ENCODE measurements at places on chromosomes 13 and 19.
A peak's percentile ranks its signal among the peaks of the same experiment; 100 is the strongest.

- no peak for DNase-seq
Observed at GRCh38 chr19:4327252-4327876, 11.3 kb downstream of the STAP2 start.

GRCh38 chr13:80303225-80303811 lies 37.6 kb downstream of the SPRY2 start:
- DNase-seq = no peak

- DNase-seq = no peak
Observed at GRCh38 chr13:33158816-33159215, 126.7 kb downstream of the STARD13 start.

- DNase-seq = no peak
Observed at GRCh38 chr19:4403005-4403761, 743 bp downstream of the CHAF1A start.

- DNase-seq = no peak
Observed at GRCh38 chr13:113813749-113814434, 50.0 kb downstream of the GAS6 start.

DNA sequence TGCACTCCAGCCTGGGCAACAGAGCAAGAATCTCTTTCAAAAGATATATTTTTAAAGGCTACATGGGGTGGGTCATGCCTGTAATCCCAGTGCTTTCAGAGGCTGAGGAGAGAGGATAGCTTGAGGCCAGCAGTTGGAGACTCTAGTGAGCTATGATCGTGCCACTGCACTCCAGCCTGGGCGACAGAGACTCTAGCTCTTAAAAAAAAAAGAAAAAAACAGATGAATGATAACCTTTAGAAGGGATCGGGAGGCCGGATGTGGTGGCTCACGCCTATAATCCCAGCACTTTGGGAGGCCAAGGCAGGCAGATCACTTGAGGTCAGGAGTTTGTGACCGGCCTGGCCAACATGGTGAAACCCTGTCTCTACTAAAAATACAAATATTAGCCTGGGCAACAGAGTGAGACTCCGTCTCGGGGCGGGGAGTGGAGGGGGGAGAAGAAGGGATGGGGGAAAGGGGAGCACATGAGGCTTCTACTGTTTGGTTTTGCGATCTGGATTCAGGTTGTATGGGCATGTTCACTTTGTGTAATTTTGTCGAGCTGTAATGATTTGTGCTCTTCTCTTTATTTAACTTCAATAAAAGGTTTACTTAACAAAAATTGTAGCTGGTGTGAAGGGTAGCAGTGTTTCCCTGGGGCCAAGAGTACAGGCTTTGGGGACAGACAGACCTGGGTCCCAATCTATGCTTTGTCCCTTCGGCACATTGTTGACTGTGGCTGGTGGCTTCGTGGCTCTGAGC lies 1.1 kb upstream of the PSMC4 start:
- DNase-seq = no peak

DNA sequence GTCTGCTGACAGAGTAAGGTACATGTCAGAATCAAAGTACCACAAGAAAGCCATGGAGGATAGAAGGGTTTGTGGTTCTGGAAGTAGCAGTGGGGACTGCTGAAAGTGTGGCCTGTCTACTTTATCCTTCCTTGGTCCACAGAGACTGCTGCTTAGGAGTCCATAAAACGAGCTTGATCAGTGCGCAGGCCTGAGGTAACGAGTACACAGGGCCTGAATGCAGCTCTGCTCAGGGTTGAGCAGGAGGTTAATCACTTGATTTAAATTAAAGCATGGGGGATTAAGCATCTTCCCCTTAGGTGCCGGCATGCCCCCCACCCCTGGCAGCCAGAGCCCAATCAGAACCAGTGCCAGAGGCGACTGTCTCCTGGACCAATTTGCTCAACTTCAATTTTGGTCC lies 34.9 kb upstream of the WASF3 start:
- DNase-seq = no peak

GRCh38 chr13:71274923-71275608 lies 591.9 kb downstream of the DACH1 start:
- DNase-seq = no peak

DNA sequence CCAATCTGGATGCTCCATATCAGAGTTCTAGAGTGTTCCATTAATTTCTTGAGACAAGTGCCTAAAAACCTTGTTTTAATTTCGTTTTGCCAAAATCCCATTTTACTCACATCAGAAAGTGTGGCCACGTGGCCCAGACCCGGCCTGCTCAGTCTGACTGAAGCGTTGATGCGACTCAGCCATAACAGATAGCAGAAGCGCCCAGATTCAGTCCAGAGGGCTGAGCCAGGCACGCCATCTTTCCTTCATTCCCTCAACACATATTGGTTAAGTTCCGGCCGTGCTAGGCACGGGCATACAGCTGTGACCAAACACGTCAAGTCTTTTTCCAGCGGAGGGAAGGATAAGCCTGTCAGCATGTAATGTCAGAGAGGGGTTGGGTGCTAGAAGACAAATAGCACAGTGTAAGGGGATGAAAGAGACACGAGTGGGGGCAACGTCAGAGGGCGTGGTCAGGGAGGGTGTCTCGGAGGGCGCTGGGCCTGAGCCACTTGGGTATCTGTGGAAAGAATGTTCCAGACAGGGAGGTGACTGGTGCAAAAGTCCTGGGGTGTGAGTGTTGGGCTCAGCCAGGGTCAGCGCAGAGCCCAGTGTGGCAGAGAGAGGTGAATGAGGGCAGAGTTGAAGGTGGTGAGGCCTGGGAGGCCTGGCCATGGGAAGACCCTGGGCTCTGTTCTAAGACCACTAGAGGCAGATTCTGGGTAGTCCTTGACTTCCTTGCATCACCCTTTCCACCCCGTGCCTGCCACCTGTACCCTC lies 3.1 kb downstream of the F10 start:
- no peak for DNase-seq

DNA sequence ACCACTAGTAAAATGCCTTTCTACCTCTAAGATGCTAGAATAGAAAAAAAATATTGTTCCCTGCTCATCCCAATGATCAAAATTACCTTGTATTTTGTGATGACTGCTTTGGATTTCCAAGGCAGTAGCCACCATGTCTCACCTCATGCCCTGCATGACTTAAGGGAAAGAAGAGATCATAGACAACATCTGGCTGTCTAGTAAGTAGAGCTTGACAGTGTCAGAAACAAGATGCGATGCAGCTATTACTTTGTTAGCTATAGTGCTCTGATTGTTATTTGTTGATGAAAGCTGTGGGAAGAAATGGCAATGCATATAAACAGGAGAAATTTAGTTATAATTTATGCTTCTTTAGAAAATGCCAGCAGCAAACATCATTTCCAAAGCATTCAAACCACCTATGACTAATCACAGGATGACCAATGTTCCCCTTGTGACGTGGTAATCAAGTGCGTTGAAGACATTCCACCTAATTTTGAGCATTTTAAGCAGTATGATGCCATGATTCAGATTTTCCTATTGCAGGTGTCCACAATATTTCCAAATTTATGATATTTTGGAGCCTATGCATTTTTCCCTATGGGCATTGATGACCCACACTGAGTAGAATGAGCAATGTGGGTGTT lies 308.3 kb downstream of the KCNRG start:
- DNase-seq = no peak

DNA sequence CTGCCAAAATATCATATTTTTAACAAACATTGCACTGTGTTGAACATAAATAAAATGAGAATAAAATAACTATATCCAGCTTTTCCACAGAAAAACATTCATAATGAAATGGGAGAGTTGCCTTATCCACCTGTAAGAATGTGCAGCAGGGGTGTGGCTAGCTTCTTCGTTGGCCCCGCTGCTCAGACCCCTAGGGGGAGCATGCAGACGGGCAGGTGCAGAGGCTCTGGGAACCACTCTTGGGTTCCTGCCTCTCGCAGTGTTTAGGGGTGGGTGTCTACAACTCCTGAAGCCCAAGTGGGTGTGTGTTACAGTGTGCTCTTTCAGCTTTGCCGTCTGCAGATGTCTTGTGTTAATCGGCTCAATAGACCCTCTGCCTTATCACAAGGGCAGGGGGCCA lies 121.7 kb downstream of the SLITRK5 start:
- DNase-seq = no peak

DNA sequence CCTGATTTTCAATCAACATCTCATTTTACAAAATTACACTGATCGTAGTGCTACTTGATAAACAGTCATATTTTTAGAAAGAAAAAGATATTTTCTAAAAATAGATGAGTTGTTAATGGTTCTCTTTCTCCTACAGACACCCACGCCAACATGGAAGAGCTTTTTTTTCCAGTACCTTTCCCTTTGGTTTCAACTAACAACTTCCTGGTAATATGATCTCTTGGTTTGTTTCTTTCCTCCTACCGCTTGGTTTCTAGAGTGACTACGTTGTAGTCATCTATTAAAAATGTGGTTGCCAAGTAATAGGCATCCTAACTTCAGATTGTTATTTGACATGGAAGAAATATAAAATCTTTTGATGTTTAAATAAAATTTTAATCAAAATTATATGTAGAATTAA lies 189.0 kb downstream of the LACC1 start:
- DNase-seq = no peak

DNA sequence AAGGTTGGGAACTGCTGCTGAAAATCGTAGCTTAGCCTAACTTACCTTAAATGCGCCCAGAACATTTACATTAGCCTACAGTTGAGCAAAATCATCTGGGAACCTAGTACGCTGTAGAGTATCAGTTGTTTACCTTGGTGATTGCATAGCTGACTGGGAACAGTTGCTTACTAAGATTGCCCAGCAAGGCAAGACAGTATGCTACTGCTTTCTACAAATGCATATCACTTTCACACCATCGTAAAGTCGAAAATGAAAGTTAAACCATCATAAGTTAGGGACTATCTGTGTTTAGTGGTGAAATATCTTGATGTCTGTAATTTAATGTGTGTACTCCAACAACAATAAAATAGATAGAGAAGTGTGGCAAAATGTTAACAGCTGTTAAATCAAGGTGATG lies 1670.6 kb upstream of the PCDH20 start:
- no peak for DNase-seq

DNA sequence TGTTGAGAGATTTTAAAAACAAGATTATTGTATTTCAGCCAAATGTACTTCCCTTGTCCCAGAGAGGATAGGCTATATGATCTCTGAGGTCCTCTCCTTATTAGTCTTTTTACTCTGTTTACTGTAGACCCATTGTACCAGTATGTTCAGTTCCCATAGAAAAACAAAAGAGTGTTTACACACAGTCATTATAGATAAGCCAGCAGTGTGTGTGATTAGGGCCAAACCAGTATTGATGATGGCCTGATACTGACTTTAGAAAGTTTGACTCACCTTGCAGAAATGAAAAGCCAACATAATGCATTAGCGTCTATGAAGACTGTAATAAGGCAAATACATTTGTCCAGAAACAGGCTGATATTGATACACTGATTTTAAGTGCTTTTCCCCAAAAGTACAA lies 6.2 kb downstream of the MTUS2 start:
- DNase-seq = no peak

- peak; percentile 87 for DNase-seq
Observed at GRCh38 chr13:40206241-40207000, 460.0 kb downstream of the FOXO1 start.

- peak; percentile 4 for DNase-seq
Observed at GRCh38 chr19:15584541-15585115, 30.4 kb upstream of the CYP4F8 start.

DNA sequence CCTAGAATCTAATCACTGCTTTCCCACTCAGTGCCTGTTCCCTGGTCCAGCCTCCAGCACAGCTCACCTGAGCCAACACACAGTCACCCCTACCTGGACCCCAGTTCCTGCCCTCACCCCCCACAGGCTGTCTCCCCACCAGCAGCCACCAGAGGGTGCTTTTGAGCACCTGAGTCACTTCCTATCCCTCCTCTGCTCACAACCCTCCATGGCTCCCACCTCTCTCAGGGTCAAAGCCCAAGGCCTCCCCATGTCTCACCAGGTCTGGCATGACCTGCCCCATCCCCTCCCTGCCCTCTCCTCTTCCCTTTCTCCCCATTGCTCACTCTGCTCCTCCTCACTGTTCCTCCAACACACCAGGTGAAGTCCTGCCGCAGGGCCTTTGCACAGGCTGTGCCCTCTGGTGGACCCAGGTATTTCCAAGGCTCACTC lies 7.1 kb upstream of the DPP9 start:
- no peak for DNase-seq

GRCh38 chr13:110341445-110342244 lies 34.6 kb downstream of the COL4A2 start:
- DNase-seq = no peak

DNA sequence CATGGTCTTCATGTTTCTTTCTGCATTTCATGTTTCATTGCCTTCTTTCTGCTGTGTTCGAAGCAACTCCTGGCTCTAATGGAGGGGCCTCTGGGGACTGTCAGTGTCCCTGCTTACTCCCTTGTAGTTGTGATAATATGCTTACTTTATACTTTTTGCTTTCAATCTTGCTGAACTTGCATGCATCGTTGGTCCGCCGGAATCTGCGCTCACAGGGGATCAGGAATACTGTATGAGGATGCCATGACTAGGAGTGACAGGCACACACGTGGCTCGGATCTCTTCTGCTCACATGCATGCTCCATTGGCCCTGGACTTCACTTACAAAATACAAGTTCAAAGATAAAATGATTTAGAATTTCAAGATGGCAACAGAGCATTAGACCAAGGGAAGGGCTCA lies 108.8 kb downstream of the SIPA1L3 start:
- no peak for DNase-seq

DNA sequence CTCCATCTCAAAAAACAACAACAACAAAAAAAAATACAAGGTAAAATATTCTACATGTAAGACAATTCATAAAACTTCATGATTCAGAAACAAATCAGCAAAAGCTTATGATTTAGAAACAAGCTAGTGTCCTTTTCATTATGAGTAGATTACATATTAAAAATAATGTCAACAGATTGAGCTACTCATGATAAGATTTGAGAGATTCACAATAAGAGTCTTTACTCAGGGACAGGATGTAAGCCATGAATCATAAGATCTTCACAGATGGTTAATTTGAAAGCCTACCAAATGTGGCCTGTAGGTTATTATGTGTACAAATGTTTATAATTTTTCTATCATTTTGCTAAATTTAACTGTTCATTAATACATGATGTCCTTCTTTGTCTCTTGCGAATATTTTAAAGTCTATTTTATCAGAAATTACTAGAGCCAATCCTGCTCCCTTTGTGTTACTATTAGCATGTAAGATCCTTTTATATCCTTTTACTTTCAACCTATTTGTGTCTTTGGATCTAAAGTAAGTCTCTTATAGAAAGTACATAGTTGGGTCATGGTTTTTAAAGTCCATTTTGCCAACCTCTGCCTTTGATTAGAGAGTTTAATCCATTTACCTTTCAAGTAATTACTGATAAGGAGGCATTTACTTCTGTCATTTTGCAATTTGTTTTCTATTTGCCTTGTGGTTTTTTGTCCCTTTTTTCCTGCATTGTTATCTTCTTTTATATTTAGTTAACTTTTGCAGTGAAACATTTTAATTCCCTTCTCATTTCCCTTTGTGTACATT lies 68.3 kb upstream of the RXFP2 start:
- no peak for DNase-seq

GRCh38 chr19:8209462-8210378 lies 550 bp downstream of the CERS4 start:
- DNase-seq = no peak

DNA sequence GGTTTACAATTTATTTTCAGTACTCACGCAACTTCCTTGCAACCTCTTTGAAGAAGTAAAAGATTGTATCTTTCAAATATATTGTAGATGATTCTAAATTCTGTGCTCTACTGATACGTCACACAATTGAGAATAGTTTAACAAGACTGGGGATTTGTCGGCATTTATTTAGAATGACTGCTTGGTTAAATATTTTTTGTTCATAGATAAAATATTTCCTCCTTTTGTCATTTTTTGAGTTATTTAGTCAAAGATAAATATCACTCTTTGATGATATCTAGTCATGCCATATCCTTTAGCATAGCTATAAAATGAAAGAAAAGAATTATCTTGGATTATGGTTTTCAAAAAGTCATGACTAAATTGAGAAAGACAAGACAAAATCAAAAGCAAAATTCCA lies 2747.8 kb downstream of the PCDH9 start:
- DNase-seq = no peak

All from NCI-H1694 treated with DMSO at 0.1 percent for 48 hours (cell line).